ENCODE measurements at places on chromosomes 13 and 19. TPM values are rescaled to one million over a fixed set of nuclear protein-coding genes. Genes with fewer than 3 reads are reported as not detected.

- peaks cover 15% of the 10 kb centered on the region for H3K4me1 ChIP-seq
- no peak overlapping the region for H3K4me3 ChIP-seq
- no peak overlapping the region for H3K27ac ChIP-seq
- no peaks in the 10 kb centered on the region for H3K36me3 ChIP-seq
These were observed 100.3 kb downstream of the UBL3 start for GRCh38 chr13:29750183-29750530.

GRCh38 chr19:18415178-18415867 lies 3.9 kb upstream of the SSBP4 start:
- H3K27me3 ChIP-seq = peaks cover 33% of the 10 kb centered on the region
- H3K4me3 ChIP-seq = peak overlapping the region; percentile 25

Gene VN1R2
- not detected for total RNA-seq

Gene IGFL1
- total RNA-seq = not detected

DNA sequence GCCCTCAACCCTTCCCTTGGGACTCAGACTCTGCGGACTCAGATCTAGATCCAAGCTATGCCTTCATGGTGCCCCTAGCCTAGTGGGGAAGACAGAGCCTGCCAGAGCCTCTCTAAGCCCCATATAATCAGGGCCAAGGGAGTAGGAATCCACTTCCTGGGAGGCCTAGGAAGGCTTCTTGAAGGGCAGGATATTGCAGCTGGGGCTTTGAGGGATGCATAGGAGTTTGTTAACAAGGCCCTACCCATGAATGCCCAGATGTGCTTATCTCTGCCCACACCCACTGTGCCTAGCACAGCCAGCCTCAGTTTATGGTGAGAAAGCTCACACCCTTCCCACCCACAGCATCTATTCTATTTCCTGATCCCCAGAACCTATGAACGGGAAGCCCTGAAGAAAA lies 11.3 kb downstream of the APBA3 start:
- DNase-seq = no peak
- H3K27ac ChIP-seq = no peak overlapping the region
- no peaks in the 10 kb centered on the region for H3K27me3 ChIP-seq
- no peak overlapping the region for H3K4me3 ChIP-seq

- H3K4me3 ChIP-seq = peak overlapping the region; percentile 79
- H3K27ac ChIP-seq = peak overlapping the region; percentile 99
- no peak for DNase-seq
These were observed 813 bp downstream of the ZNF562 start for GRCh38 chr19:9673912-9674662.

Gene USPL1
- 14.3 TPM for total RNA-seq

DNA sequence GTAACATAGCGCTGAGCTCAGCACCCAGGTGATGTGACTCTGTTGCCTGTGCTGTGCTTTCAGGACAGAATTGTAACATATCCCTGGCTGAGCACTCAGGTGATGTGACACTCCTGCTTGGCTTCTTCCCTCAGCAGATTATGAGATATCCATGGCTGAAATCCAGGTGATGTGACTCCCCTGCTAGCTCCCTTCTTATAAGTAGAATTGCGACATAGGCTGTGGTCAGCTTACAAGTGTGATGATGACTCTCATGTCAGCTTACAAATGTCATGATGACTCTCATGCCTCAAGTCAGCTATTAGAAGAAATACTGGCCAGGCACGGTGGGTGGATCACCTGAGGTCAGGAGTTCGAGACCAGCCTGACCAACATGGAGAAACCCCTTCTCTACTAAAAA lies 14.3 kb upstream of the ZNF429 start:
- DNase-seq = no peak
- H3K36me3 ChIP-seq = peaks cover 73% of the 10 kb centered on the region
- H3K27ac ChIP-seq = no peak overlapping the region
- H3K4me1 ChIP-seq = no peaks in the 10 kb centered on the region

DNA sequence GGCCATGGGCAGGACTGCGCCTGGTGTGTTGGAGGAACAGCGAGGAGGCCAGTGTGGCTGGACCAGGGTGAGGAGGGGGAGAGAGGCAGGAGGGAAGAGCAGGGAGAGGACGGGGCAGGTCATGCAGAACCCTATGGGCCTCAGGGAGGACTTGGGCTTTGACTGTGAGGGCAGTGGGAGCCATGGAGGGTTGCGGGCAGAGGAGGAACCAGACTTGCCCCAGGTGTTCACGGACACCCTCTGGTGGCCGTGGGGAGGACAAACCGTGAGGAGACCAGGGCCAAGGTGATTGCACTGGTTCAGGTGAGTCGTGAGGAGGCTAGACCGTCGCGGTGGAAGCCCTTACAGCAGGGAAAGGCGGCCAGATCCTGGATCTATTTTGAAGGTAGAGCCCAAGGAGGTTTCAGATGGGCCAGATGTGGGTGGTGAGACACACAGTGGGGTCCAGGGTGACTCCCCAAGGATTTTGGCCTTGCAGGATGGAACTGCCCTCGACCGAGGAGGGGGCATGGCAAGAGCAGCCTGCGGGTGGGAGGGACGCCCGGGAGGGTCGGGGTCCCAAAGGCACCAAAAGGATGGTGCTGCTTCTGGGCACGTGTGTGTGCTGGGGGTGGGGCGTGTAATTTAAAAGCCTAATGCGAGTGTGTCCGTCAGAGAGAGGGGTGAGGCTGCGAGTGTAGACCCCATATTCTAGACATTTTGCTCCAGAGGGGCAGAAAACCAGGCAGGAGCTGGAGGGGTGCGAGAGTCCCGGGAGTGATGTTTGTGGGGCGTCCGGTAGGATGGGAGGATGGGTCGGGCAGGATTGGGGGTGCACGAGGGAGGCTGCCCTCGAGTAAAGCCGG lies 2.7 kb upstream of the REXO1 start:
- peak overlapping the region; percentile 45 for H3K4me3 ChIP-seq
- peak overlapping the region; percentile 76 for H3K27ac ChIP-seq
- DNase-seq = no peak
- no peaks in the 10 kb centered on the region for H3K27me3 ChIP-seq
- no peaks in the 10 kb centered on the region for H3K36me3 ChIP-seq

DNA sequence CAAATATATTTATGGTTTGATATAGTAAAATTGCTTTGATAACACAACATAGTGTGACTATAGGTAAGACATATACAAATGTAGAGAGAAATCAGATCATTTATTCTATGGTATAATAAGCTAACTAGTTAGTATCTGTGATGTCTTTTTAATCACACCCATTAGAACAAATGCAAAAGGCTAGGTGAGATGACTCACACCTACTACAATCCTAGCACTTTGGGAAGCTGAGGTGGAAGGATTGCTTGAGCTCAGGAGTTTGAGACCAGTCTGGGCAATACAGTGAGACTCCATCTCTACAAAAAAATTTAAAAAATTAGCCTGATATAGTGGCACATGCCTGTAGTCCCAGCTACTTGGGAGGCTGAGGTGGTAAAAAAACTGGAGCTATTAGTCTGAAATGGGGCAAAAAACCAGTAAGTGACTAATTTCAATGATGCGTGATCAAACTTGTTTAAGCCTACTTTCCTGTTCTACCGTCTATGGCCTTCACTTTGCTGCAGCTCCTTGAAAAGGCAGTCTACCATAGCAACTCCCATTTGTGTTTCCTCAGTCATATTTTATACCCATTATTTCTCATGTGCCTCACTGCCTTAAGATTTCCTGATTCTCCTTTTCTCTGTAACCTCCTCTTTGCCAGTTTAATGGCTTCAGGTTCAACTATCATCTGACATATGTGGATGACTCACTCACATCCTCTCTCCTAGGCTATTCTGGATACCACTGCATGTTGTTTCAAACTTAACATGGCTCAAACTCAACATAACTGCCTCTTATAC lies 12.5 kb downstream of the ALG5 start:
- H3K4me3 ChIP-seq = no peak overlapping the region
- DNase-seq = no peak
- H3K27ac ChIP-seq = no peak overlapping the region
- no peaks in the 10 kb centered on the region for H3K4me1 ChIP-seq
- H3K36me3 ChIP-seq = peaks cover 50% of the 10 kb centered on the region
- no peaks in the 10 kb centered on the region for H3K27me3 ChIP-seq

Gene NLRP8
- not detected for total RNA-seq

- no peak for DNase-seq
- H3K4me3 ChIP-seq = no peak overlapping the region
- H3K4me1 ChIP-seq = peaks cover 4% of the 10 kb centered on the region
- H3K27me3 ChIP-seq = no peaks in the 10 kb centered on the region
- peak overlapping the region; percentile 11 for H3K27ac ChIP-seq
These were observed 22.3 kb downstream of the GARRE1 start for GRCh38 chr19:34276614-34277013.

DNA sequence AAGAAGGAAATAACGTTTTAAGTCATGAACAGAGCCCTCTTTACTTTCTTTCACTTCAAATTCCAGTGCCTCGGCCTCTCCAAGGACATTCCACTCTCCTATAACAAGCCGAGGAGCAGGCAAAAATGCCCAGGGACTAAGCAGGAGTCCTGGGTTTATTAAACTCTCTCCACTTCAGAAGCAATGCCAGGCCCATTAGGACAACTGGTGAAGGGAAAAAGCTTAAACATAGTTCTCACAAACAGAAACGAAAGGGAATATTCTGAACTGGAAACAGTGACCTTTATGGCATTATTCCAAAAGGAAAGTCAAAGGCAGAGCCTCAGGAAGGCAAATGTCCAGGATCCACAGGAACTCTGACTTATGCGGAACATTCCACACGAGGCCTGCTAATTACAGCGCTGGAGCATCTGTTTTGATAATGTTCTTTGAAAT lies 30.9 kb upstream of the MED4 start:
- H3K4me1 ChIP-seq = peaks cover 14% of the 10 kb centered on the region
- H3K4me3 ChIP-seq = no peak overlapping the region
- no peaks in the 10 kb centered on the region for H3K36me3 ChIP-seq
- no peak for DNase-seq

DNA sequence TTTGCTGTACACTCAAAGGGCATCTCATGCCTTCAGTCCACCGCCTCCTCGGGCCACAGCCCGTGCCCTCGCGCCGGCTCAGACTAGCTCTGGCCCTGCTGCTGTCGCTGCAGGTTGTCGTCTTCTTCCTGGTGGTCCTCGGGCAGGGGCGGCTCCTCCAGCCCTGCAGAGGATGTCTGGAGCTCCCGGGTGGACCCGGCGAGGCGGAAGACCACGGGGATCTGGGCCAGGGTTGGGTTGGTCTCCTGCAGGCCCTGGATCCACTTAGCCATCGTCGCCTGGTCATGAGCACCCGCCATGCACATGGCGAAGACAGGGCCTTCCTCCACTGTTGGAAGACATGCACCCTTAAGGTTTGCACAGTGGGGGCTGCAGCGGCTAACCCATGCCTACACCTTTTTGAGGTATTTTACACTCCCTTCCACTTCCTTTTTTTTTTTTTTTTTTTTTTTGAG lies 489 bp upstream of the ZNF653 start:
- H3K4me3 ChIP-seq = peak overlapping the region; percentile 75
- no peaks in the 10 kb centered on the region for H3K36me3 ChIP-seq
- no peak for DNase-seq
- H3K27ac ChIP-seq = peak overlapping the region; percentile 82
- peaks cover 8% of the 10 kb centered on the region for H3K4me1 ChIP-seq

DNA sequence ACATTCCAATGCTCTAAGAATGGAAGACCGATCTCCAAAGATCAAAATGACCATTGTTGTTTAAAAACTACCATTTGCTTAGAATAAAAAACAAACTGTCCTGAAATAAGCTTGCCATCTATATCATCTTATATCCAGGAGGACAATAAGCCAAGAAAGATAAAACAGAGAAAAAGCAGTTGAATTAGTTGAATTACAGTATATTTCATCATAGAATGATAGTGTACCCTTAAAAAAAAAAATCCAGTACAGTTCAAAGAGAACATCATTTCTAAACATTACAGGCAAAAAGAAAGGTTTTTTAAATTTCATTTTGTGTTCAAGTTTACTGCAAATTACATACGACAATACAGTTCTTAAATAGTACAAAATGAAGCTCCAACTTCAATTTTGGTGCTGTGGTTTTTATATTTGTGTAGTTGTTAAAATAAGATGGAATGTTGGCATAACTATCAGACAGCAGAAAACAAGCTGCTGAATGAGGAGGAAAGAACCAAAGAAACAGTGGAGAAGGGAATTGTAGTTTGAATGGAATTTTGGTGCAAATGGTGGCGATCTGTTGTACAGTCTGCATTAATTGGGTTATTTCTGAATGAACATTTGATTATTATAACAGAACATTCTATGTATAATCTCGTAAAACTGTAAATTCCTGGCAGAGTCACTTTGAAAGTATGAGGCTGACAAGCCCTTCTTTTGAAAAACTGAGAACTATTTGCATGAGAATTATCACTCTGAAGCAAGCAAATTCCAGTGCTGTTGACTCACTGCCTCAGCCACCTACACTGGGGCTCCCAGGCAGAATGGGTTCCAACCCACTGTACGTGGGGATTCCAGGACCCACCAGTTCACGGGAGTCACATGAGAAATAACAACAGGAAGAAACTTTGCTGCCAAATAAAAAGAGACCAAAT lies 37.7 kb downstream of the LHFPL6 start:
- H3K27me3 ChIP-seq = no peaks in the 10 kb centered on the region
- peak; percentile 57 for DNase-seq
- H3K4me3 ChIP-seq = peak overlapping the region; percentile 2
- no peaks in the 10 kb centered on the region for H3K36me3 ChIP-seq
- peak overlapping the region; percentile 64 for H3K27ac ChIP-seq

GRCh38 chr19:14102756-14103155 lies 12.2 kb upstream of the SAMD1 start:
- no peak for DNase-seq
- no peaks in the 10 kb centered on the region for H3K4me1 ChIP-seq
- H3K27me3 ChIP-seq = no peaks in the 10 kb centered on the region
- no peak overlapping the region for H3K4me3 ChIP-seq

Gene DMPK
- total RNA-seq = 42.7 TPM

GRCh38 chr19:40754611-40755247 lies 3.7 kb downstream of the SNRPA start:
- no peaks in the 10 kb centered on the region for H3K27me3 ChIP-seq
- H3K27ac ChIP-seq = peak overlapping the region; percentile 76
- no peak for DNase-seq
- peaks cover 67% of the 10 kb centered on the region for H3K36me3 ChIP-seq
- peaks cover 34% of the 10 kb centered on the region for H3K4me1 ChIP-seq
- H3K4me3 ChIP-seq = peak overlapping the region; percentile 48

- peaks cover 4% of the 10 kb centered on the region for H3K36me3 ChIP-seq
- peaks cover 39% of the 10 kb centered on the region for H3K27me3 ChIP-seq
- H3K4me1 ChIP-seq = peaks cover 5% of the 10 kb centered on the region
These were observed 4.0 kb upstream of the GRIN3B start for GRCh38 chr19:996051-996838.

Gene SLC7A10
- total RNA-seq = 4.9 TPM

GRCh38 chr13:114077099-114077932 lies 55.1 kb downstream of the RASA3 start:
- no peak overlapping the region for H3K4me3 ChIP-seq
- peak overlapping the region; percentile 92 for H3K27ac ChIP-seq
- peaks cover 13% of the 10 kb centered on the region for H3K36me3 ChIP-seq
- no peaks in the 10 kb centered on the region for H3K27me3 ChIP-seq

Gene KCNJ14
- 1.1 TPM for total RNA-seq

Measured in WTC11 (cell line).